ENCODE measurements at places on chromosomes 4 and X.

DNA sequence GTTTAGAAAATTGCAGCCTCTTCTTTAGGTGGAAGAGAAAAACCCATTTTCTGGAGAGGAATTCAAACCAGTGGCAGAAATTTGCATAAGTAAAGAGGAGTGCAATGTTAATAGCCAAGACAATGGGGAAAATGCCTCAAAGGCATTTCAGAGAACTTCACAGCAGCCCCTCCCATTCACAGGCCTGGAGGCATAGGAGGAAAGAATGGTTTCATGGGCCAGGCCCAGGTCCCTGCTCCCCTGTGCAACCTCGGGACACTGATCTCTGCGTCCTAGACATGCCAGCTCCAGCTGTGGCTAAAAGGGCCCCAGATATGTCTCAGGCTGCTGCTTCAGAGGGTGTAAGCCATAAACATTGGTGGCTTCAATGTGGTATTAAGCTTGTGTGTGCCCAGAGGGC, 161.8 kb upstream of the CENPE start:
- no peak for DNase-seq

DNA sequence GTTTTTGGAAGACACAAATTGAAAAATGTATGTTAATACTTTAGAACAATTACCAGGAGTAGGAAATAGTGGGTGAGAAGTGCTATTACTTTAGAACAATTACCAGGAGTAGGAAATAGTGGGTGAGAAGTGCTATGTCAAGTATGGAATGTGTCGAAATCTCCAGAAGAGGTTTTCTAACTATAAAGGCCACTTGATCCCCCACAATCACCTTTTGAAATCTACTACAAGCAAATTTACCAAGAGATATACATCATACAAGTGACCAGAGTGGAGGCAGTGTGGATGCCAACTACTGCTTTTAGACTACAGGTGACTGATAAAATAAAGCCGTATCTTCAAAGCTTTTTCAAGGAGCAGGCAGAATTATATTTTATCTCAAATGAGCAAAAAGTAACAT, 43.1 kb downstream of the MAB21L2 start:
- DNase-seq = no peak

DNA sequence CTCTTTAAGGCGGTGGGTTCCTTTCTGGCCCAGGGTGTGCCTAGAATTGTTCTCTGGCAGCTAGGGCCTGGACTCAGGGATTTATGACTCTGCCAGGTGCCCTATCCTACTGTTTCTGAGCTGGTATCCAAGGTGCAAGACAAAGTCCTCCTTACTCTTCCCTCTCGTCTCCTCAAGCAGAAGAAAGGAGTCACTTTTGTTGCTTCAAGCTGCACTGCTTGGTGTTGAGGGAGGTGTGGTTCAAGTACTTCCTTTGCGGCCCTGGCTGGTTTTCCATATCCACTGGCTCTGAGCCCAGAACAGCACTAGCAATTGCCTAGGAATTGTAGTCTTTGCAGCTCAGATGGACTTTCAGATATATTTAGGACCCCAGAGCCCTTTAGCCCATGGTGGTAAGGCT, 39.3 kb downstream of the RTL3 start:
- DNase-seq = no peak

- DNase-seq = no peak
Observed at GRCh38 chrX:46589977-46590723, 16.6 kb downstream of the CHST7 start.

GRCh38 chr4:7910952-7911578, 28.6 kb downstream of the AFAP1 start:
- no peak for DNase-seq

GRCh38 chrX:25207803-25208475, 192.2 kb upstream of the ARX start:
- DNase-seq = no peak

DNA sequence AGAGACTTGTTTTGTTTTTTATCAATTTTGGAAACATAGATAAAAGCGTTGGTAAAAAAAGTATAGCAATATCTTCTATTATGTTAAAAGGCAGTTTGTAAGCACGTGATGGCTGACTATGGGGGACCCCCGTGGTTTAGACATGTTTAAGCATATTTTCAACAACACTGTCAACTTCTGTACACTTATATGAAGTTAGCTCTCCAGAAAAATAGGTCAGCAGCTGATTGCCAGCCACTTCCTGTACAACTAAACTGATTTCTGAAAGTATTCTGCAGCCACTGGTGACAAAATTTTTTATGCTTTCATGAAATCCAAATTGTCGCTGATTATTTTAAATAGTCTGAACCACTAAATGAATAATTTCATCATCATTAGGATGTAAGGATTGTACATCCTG, 45.2 kb downstream of the RBMX2 start:
- no peak for DNase-seq

GRCh38 chr4:56330691-56331090, 56.6 kb downstream of the AASDH start:
- DNase-seq = no peak

- DNase-seq = no peak
Observed at GRCh38 chr4:102543030-102543928, 42.1 kb downstream of the NFKB1 start.

DNA sequence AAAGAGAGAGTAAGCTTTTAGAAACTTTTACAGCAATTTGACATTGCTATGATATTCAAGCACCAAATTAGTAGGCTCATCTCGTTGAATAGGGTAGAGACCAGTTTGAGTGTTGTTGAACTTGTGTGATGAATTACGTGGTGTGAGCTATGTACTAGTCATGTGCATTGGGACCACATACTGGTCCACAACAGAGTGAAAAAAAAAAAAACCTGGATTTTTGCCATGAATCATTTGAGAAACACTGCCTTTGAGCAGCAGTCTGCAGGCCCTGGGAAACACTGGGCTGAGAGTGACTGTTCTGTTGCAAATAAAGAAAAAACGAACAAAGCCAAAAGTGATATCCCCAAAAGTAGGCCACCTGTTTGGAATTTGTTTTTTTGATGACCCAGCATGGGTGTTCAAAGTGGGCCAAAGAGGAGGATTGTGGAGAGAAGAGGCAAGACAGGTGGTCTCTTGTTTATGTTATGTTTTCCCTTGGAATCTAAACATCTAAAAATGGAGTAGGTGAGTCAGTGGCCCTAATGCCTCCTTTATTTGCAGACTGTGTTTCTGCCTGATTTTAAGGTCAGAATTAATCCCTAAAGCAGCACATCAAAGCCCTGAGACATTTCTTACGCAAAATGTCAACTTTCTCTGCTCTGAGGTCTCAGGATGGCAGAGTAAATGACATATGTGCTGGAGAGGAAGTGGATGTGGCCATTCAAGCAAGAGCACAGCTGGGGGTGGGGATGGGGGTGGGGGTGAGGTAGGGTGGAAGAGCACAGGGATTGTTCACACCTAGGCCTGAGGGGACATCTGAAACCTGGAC, 33.5 kb downstream of the TAF7L start:
- DNase-seq = no peak

DNA sequence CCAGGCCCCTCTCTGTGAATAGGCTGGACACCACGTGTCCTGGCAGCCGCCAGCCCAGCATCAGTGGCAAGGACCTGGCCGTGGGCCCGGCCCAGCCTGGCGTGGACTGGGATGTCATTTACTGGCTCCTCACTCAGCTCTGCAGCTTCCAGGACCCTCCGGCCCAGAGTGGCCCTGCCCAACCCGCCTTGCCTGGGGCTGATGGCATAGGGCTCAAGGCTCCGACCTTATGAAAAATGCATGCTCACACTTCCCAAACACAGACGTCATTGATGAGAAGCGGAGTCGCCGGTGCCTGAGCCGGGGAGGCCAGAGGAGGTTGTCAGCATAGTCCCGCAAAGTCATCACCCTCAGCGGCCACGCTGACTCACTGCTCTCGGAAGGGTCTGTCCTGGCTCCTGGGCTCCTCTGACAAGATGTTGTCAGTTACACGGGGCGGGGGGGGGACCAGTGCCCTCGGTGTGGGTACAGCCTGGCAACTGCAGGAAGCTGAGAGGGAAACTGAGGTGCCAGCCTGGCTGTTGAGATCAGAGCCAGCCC, 14.3 kb downstream of the CFAP99 start:
- no peak for DNase-seq

DNA sequence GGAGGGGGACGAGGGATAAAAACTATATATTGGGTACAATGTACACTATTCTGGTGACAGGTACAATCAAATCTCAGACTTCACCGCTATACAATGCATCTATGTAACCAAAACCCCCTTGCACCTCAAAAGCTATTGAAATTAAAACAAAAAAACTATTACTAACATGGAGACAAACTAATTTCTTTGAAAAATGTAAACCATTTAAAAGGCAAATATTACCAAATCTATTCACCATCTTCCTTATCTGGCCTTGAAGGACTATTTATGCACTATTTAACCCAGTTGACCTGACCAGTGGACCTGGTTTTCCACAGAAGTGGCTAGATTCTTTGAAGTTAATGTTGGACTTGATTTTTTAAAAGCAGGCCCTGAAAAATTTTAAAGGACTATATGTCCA, 212.3 kb upstream of the RPS6KA3 start:
- DNase-seq = no peak

- no peak for DNase-seq
Observed at GRCh38 chrX:136200466-136200865, 50.7 kb downstream of the MAP7D3 start.

DNA sequence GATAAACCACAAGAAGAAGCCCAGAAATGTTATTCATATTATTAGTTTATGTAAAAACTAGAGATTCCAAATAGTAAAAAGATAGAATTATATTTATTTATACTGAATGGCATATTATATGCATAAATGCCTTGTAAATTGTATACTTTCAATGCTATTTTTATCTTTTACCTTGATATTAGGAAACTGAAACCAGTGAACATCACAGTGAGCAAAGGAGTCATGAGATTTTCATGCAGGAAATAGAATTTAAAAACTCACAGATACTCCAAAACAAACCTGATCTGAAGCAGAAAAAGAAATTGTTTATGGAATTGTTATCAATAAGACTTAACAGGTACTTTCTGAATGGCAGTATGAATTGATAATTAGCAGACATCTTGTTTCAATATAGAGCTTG, 207.3 kb upstream of the CENPE start:
- no peak for DNase-seq

DNA sequence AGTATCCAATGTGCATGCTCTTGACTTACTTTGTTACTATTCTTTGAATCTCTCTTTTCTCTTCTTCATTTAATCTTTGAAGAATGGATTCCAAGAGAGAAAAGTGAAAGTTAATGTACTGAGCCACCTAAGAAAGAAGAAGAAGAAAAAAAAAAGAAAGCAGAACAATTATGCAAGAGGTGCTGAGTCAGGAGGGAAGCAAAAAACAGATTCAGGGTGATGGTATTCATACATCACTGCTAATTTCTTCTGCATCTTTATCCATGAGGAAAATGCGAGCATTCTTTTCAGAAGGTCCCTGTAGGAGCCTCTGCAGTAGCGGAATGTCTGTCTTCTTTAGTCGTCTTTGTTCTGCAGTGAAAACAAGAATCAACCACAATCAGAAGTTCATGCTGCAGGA, 43.9 kb downstream of the RASSF6 start:
- no peak for DNase-seq

DNA sequence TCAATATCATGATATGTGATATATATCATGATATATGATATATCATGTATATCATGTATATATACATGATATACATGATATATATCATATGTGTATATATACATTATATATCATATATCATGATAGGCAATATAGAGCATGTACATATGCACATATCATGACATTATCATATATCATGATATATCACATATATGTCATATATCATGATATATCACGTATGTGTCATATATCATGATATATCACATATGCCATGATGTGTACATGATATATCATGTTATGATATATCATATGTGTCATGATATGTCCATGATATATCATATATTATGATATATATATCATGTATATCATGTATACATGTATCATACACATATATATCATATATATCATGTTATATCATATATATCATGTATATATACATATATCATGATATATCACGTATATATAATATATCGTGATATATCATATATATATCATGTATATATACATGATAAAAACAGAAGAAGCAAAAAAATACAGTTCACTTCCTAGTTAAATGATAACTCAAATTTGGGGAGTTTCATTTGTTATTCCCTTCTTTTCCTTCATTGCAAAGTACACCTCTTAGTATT, 670.1 kb upstream of the EPHA5 start:
- DNase-seq = no peak

DNA sequence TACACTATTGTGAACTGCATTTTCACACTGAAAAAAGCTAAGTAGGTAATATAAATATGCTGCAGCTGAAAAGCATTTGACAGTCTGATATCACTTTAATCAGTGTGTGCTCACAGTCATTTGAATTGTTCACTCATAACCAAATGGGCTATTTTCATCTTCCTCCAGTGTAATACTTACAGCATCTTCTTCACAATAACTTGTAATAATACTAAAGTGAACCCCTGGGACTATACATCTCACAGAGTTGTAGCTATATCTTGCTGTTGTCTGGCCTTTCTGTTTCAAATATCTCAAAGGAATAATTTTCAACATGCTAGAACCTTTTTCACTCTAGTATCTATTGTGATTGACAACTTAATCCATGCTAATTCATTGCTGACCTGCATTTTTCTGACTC, 66.8 kb upstream of the GALNTL6 start:
- DNase-seq = no peak

- DNase-seq = no peak
Observed at GRCh38 chr4:94451051-94451694, 569 bp upstream of the PDLIM5 start.
